NCI-H187 (cell line): ENCODE measurements at places on chromosomes 13 and 19.
A peak's percentile ranks its signal among the peaks of the same experiment; 100 is the strongest.

- no peak for DNase-seq
Observed at GRCh38 chr13:30619731-30620130, 2.0 kb downstream of the USPL1 start.

GRCh38 chr19:19471682-19472081, 43.7 kb downstream of the TSSK6 start:
- no peak for DNase-seq

DNA sequence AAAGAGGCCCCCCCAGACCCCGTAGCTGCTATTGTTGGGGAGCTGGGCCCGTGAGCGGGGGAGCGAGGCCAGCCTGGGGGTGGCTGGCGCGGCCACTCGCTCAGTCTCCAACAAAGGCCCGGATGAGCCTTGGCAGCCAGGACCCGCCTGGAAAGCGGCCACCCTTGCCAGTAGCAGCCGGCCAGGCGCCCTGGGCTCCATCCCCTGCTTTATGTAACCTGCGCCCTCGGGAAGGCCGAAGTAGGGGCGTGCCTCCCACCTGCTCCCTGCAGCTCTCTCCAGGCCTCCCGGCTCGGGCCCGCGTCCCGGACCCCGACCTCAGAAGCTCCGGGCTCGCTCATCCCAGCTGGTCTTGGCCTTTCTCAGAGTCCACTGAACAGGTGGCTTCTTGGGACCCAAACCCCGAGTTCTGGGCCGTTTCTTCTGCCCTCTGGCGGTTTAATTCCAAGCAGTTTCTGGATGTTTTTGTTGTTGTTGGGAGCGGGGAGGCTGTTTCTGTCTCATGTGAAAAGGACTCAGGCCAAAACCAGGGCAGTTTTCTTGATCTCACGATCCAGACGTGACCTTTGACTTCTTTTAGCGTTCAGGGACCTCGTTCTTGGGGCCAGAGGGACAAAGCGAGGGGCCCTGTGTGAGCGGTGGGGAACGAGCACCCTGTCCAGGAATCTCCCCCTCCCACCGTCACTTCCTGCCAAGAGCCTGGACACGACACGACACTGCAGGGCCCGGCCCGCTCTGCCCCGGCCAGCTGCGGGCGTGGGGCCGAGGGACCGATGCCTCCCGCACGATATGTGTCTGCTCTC, 1.2 kb downstream of the CDC34 start:
- no peak for DNase-seq

GRCh38 chr13:112690283-112690929, 568 bp downstream of the ATP11A start:
- DNase-seq, result no peak

DNA sequence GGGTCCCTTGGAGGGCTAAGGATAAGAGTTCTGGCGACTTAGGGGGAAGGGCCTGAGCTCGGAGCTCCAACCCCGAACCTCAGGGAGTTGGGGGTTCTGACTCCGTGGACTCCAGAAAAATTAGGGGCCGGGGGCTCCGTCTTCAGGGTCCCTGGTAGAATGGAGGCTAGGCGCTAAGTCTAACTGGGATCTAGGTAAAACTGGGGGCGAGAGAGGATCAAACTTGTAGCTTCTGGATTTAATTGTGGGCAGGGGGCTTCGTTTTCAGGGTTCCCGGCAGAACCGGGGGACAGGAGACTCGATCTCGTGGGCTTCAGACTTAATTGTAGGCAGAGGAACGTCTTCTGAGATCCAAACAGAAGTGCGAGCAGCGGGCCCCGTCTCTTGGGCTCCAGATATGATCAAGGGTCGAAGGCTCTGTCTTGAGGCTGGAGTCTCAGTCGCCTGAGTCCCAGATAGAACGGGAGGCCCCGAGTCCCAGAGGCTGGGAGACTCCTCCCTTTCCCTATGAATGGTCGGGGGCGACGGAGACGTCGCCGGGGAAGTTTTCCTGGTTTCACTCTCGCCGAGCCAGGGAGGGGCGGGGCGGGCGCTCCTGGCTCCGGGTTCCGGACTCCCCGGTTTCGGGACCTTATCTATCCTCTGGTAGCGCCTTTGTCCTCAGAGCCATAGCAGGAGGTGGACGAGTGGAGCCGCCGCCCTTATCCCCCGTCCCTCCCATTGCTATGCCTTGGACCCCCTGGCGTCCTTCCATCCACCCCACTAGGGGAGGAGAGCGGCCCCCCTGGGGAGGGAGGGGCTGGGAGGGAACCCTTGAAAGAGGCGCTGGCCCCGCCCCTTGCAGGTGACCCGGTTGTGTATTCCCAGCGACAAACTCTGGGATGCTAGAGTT, 1.3 kb downstream of the NECTIN2 start:
- DNase-seq, result no peak

DNA sequence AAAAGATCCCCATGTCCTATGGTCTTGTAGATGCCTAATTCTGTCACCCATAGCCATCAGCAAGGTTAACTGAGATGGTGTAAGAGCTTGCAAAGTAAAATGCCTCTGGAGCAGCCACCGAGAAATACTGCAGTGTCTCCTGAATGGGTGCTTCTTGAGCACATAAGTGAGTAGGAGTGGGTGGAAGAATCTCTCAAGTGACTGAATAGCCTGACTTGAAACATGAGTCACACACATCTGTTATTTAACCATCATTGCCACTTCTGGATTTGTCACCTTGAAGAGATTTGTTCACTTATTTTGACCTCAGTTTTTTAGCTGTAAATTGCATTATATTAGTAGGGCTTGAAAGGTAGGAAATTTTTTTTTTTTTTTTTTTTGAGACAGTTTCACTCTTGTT, 2.3 kb downstream of the ZNF714 start:
- no peak for DNase-seq

DNA sequence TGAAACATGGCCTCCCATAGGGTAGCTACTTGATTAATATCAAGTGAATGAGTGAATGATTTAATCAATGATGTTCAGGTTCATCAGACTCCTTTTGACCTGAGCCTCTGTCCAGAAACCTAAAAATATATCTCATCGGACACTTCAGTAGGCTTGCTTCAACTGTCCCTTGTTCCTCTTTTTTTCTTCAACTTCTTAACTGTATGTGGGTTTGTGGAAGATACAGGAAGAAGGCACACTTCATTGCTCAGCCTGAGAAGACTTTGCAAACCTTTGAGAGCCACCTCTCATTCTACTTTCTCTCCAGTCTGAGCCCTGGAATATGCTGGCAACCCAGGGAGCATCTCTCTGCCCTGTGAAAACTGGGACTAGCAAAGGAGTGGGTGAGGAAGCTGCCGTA, 557.0 kb downstream of the FGF9 start:
- no peak for DNase-seq

DNA sequence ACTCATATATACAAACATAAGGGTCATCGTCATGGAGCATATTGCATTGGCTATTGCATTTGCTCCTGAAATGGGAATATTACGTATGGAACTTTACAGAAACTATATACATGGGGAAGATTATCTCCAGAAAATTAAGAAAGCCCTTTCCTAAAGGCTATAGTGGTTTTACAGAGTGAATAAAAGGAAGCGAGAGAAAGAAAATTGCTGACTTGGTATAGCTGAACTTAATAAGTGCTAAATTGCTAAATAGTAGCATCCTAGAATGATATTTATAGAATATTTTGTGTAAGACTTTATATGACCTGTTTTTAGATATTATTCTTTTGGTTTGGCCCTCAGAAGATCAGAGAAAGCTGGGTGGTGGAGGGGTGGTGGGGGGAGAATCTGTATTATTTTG, 114.6 kb downstream of the FLT1 start:
- no peak for DNase-seq

DNA sequence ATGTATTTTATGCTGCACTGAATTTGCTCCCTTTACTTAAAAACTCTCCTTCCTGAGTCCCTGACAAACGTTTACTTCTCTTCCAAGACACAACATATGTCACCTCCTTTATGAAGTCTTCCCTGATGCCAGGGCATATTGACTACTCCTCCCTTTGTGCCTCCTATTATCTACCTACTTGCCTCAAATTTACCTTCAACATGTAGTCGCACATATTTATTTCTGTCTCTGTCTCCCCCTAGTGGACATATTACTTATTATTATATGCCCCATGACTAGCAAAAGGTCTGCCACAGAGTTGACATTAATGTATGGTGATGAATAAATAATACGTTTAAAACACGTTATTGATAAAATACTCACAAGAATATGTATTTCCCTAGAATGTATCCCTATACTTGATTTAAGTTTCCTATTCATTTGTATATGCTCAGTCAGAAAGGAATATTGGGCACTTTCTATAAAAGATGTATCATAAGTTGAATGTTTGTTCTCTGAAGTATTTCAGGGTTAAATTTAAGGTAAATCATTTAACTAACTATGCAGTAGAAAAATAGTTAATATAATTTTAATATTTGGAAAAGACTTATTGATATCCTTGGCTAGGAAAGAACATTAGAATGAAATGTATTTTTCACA, 250.3 kb upstream of the ATXN8OS start:
- no peak for DNase-seq

GRCh38 chr13:44231786-44232516, 141.7 kb upstream of the SERP2 start:
- no peak for DNase-seq

GRCh38 chr19:44212866-44213346, 574 bp downstream of the ZNF227 start:
- no peak for DNase-seq

- no peak for DNase-seq
Observed at GRCh38 chr13:114089341-114089740, 43.1 kb downstream of the RASA3 start.

DNA sequence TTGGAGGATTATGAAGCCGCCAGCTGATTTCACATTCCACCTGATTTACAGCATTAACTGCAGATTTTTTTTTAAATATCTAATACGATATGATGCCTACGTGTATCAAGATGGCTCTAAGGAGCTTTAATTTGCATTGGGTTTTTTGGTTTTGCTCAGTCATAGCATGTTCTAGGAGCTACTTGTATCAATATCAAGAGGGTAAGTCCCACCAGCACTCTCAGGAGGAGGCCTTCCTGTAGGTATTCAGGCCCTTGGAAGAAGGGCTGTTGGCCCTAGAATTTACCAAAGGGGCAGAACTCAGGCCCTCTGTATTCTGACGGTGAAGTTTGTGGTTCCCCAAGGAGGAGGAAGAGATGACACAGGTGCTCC, 97.2 kb upstream of the IPO5 start:
- no peak for DNase-seq

DNA sequence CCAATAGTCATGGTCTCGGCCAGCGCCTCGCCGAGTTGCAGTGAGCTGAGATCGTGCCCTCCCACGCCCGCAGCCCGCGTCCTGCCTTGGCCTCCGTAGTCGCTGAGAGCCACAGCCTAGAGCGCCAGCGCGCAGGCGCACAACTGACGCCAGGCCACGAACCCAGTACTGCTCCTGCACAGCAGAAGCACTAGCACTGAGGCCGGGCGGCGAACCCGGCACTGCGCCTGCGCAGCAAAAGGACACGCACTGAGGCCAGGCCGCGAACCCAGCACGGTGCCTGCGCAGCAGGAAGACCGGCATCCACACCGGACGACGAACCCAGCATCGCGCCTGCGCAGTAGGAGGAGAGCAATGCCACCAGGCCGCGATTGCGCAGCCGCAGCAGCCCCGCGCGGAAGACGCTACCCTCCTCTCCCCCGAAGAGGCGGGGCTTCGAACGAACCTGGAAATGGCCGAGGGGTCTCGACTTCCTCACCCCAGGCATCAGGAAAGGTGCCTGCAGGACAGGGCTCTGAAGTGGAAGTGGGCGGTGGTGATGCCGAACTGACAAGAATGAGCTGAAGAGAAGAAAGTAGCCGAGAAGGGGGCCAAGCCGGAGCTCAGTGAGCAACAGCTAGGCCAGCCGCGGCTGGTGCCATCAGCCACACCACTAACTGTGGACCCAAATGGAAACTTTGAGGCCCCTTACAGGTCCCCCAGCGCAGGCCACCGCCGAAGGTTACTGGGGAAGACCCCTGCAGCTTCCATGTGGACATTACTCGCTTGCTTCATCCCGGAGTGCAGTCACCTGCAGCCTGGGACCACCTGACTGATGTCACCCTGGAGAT, 7.5 kb downstream of the F10 start:
- no peak for DNase-seq

DNA sequence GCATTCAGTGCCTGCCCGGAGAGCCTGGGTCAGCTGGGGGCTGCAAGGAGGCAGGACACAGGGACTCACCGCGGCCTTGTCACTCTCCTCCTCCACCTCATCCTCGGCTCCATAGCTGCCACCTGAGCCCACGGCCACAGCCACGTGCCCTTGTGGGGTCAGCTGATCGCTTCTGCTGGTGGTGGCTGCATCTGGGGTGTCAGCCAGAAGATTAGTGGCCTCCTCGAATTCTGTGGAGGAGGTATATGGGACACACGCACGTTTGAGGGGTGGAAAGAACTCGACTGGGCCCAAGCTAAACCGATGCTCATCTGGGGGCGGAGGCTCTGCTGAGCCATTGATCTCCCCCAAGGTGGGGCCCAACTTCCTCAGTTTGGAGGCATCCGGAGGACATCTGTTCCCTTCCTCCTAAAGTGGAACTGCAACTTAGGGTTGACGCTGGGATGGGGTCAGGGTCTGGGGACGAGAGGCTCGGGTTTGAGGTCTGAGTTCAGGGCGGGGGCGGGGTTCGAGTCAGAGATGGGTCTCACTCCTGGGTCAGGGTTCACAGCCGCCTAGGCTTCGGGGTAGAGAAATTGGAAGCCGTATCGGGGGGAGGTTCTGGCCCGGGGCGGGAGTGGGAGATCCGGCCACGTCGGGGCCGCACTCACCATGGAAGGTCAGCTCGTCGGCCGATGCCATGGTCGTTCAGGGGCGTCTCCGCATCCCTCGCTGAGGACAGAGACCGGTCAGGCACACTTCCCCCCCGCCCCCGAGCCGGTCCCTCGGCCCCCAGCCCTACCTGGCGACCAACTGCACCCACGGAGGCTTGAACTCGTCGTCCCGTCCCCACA, 493 bp downstream of the YIPF2 start:
- no peak for DNase-seq

GRCh38 chr13:77374786-77375185, 47.9 kb upstream of the MYCBP2 start:
- no peak for DNase-seq

DNA sequence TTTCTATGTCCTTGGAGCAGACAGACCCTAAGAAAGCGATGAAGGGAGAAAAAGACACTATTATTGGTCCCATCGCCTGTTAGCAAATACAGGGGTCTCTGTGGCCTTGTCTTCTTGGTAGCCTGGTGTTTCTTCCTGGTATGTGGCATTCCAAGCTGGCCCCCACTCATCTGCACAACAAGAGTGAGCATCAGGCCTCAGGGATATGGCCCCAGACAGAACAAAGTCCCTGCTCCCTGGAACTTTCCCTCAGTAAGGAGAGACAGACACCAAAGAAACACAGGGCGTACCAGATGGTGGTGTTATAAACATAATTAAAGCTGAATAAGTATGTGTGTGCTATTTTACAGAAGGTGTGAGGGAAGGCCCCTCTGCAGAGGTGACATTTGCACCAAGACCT, 48.2 kb upstream of the KPNA3 start:
- no peak for DNase-seq

- peak; percentile 46 for DNase-seq
Observed at GRCh38 chr13:25489238-25489637, 117.5 kb downstream of the ATP8A2 start.

- DNase-seq, result no peak
Observed at GRCh38 chr19:34573226-34573864, 91.8 kb downstream of the WTIP start.

DNA sequence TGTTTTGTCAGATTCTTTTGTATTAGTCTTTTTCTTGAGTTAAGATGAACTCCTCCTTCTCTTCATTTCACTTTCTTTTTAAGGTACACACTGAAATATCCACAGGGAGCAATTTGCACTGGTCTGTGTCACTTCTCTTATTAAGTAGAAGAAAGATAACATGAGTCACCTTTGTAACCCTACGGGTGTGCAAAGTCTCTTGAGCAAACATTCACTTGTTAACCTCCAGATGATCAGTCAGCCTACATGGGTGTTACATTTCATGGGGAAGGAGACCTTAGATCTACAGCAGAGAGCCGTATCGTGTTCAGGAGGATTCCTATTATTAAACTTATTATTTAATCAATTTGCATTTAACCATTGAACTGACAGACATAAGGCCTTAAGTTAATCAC, 5.1 kb downstream of the ZNF507 start:
- DNase-seq, result no peak
